ENCODE measurements at places on chromosomes 6 and 20. TPM values are rescaled to one million over a fixed set of nuclear protein-coding genes. Genes with fewer than 3 reads are reported as not detected.

DNA sequence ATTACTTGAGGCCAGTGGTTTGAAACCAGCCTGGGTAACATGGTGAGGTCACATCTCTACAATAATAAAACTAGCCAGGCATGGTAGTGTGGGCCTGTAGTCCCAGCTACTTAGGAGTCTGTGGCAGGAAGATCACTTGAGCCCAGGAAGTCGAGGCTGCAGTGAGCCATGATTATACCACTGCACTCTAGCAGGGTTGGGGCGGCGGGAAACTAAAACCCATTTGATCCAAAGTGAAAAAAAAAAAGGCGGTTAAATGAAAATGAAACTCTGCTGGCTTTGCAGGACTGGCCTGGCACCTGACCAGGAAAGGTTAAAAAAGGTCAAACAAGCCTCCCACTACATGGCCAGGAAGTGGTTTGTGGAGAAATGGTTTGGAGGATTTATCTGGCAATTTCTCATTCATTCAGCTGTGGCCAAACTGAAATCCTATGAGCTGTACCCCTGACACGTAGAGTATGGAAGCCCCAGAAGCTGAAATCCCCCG lies 36.6 kb downstream of the MTRES1 start:
- DNase-seq: no peak

DNA sequence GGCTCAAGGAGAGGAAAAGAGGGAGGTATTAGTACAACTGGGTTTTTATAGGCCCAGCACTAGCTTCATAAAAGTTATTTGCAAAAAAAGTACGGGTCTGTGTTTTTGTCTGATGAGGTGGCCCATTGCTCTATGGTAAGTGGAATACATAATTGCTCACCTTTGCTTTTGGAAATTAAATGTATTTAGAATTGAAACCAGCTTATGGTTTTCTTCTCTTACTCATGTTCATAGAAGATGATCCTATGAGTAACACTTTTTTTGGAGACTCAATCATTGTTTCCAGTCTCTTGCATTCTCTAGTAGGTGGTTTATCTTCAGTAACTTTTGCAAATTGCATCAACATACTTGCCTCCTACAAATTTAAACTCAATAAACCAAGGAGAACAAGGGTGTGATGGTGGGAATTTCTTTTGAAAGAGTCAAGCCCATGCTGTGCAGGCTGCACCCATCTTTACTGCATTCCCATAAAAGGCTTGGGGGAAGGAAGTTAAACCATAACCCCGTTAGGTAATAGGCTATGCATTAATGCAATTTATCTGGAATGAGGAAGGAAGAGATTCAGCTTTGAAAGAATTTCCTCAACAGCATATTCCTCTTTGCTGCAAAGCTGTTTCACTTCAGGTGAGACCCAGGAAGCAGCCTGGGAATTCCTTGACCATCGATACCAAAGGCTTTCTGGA lies 48.5 kb upstream of the EDN1 start:
- no peak for DNase-seq

- no peak for DNase-seq
Measured at GRCh38 chr6:134531611-134532010, 213.7 kb upstream of the SGK1 start.

GRCh38 chr6:31055441-31055840 lies 45.2 kb downstream of the MUC22 start:
- DNase-seq: no peak

- DNase-seq: no peak
Measured at GRCh38 chr6:155023717-155024116, 28.6 kb downstream of the TIAM2 start.

DNA sequence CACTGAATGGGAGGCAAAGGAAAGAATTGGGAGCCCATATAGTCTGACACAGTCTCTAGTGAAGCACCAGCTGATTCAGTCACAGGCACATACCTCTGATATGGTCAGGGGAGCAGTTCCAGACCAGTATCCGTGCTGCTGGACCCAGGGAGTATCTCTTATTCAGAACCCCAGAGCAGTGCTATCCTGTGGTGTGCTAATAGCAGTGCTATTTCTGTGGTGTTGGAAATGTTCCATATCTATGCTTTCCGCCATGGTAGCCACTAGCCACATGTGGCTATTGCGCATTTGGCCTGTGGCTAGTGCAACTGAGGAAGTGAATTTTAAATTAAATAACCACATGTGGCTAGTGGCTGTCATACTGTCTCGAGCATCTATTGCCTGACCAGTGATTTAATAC lies 11.0 kb downstream of the SCUBE3 start:
- no peak for DNase-seq

KCNK5 gene
- total RNA-seq: 0.65 TPM

MEI4 gene
- total RNA-seq: 0.73 TPM

GSTA2 gene
- total RNA-seq: not detected
